ENCODE measurements at places on chromosomes 6 and 20.

GRCh38 chr6:102582569-102582968, 1189.1 kb downstream of the GRIK2 start:
- no peak for DNase-seq

DNA sequence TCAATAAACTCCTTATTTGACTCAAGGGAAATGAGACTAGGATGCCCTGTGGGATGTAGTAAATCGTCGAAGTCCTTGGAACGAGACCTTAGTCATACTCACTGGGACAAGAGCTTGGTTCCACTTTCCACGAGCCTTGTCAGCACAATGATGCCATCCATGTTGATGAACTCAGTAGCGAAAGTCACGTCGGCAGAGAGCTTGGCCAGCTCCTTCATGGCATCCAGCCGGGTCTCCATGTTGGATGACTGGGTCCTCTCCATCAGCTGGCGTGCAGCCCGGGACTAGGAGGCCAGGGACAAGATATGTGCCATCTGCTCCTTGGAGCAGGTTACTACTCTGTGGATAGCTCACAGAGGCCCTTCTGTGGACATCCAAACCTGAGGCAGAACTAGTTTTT, 17.5 kb downstream of the ELMO2 start:
- DNase-seq = no peak

- peak; percentile 90 for DNase-seq
These were observed 373.1 kb downstream of the CD109 start for GRCh38 chr6:74069089-74069581.

DNA sequence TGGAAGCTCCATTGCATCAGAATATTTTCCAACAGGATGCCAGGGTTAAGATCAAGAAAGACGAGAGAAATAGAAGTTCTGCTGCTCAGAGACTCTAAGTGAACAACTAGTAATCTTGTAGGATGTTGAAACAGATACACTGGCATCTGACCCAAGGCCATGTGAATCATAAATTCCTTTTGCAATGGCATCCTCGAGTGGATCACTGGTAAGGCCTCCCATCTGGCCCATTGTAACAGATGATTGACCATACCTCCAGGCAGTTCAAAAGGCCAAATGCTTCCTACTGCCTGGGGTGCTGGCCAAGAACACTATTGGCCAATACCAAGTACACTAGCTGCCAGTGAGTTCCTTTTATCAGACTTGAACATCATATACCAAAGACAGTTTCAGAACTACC, 9.9 kb upstream of the SLC17A3 start:
- no peak for DNase-seq

DNA sequence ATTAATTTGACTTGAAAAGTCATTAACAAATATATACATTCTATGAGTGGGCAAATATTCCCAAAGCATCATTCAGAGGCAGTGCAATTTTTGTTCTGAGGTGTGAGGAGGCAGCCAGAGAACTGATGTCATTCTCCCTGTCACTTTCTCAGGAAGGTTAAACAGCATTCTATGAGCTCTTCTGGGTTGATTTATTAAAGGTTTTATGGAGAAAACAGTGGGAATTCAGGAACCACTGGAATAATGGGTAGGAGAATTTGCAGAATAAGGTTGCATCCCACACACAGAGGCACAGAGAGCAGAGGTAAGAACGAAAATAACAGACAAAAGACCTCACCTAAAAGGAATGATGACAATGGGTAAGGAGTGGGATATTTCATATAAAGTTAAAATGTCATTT, 860.6 kb downstream of the TFAP2A start:
- no peak for DNase-seq

- peak; percentile 65 for DNase-seq
These were observed 199.7 kb upstream of the KCNQ5 start for GRCh38 chr6:72422171-72422570.

Data from fibroblast of skin of abdomen (primary cell).